CD4-positive, alpha-beta T cell treated with Interleukin-10 for 1 hour (primary cell): ENCODE measurements at places on chromosomes 7 and 10.

DNA sequence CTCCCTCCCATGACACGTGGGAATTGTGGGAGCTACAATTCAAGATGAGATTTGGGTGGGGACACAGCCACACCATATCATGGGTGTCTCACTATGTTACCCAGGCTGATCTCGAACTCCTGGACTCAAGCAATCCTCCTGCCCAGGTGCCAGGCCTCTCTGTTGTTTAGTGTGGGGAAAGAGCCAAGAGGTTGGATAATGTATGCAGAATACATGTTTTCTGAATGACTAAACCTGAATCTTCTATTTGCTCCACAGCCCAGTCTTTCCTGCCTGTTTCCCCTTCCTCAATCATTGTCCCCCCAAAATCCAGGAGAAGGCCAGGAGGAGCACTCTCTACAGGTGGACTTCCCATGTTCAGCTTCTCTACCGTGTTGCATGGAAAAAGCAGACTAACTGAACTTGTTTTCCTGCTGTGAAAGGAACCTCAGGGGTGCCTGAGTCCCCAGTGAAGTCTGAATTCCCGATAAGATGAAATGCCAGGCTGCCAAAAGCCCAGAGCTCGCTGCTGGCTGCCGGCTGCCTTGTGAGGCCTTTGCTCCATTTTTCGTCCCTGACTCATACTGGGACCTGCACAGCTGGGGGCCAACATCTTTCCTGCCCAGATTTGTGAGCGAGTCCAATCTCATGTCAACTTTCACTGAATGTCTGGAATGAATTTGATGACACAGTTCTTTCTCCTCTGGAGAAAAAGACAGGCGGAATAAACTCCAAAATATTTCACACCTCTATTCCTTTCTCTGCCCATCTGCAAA is 588.0 kb downstream of the CALN1 start:
- no peak for DNase-seq

GRCh38 chr7:13240349-13240748 is 552.9 kb downstream of the ARL4A start:
- DNase-seq = no peak

DNA sequence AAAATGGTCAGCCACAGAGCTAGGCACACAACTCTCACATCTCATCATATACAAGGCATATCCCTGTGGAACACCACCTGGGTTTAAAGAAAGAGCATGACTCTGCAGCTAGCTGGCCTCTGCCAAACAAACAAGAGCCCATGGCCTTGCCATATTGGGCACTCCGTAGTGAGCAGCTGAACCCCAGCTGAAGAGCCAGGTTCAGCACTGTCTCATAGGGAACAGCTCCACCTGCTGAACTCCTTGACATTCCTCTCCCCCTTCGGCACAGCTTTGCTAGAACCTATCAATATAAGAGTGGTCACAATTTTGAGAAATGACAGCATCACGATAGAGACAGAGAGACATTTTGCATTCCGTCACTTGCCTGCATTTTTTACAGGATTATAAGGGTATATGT is 20.0 kb downstream of the SORCS1 start:
- DNase-seq = no peak

DNA sequence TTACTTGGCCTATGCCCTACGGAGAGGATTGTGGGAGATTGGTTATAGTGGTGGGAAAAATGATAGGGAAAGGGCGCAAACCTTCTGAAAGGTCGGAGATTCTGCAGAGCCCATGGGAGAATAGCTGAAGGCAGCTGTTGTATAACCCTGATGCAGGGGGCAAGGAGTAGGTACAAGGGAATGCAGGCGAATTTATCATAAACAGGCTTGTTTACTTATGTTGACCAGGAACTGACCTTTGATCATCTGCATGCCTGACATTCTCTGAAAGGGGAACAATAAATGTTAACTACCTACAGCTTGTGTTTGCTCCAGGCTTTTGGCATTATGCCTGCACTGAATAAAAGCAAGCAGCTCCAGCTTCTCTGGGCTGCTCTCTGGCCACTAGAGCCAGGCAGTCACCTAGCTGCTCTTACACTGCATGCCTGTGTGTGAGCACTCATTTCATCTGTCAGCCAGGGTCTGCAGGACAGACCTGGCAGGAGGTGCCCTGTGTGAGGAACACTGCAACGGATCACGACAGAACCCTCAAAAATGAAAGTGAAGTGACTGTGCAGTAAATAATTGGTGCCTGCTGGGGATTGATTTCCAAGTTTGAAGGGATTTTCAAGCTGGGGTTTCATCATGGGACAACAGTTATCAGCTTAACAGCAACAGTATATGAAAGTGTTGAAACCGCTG is 31.1 kb upstream of the ABCA13 start:
- DNase-seq = no peak

GRCh38 chr10:18658271-18659124 is 733 bp upstream of the ARL5B start:
- DNase-seq = peak; percentile 19

DNA sequence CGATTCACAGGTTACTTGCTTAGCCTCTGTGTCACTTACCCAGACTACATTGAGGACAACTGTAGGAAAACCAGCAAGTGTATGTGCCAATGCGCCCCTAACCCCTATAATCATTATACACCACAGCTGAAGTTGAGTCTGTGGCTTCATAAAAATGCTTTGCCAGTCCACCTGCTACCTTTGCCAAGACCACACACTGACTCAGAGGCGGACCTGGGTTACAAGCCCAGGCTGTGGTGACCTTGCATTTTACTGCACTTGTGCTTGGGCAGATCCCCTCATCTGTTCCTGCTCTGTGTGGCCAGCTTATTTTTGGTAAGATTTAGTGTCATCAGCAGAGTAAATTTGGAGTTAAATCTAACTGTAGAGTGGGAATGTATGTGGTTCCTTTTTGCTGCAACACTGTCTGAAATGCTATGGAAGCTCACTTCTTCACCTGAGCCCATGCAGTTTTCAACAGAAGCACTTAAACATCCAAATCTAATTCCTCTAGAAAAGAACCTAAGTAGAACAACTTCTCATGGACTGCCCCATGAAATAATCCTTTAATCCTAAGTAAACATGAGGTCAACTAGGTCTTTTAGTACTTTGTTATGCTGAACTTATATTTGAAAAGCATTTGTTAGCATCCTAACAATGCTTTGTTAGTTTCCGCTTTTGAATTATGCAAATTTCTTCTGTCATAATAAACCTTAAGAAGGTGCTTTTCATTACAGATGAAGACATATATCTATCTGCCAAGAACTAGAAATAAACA is 96.2 kb upstream of the AMPH start:
- DNase-seq = no peak

DNA sequence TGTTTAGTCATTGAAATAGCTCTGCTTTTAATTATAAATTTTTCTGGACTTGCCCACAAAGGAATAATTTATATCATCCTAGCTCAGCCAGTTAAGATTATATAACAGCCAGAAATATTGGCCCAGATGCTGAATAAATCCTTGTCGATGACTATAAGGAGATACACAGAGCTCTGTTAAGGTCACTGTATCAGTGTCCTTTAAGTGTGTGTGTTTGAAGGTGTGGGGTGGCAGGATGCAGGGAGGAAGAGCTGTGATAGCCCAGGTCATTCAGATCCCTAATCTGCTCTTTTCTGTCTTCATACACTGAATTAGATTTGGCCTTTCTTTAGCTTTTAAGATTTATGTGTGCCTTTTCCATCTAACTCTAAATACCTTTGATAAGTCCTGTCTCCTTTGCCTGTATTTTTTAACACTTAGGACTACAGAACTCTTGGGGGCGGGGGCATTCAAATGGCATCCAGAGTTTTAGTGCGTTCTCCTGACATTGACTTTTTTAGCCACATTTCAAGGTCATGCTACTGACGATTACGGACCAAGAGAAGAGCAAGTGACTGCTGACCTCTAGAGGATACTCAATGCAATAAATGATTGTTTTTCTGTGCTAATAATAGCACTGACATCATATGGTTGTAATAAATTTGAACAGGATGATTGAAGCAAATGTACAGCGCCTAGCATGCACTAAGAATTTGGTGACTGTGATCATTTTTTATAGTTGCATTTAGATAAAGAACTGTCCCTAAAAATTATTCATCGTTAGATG is 172.3 kb downstream of the CACNB2 start:
- no peak for DNase-seq

GRCh38 chr10:52452600-52453493 is 138.8 kb downstream of the DKK1 start:
- no peak for DNase-seq

DNA sequence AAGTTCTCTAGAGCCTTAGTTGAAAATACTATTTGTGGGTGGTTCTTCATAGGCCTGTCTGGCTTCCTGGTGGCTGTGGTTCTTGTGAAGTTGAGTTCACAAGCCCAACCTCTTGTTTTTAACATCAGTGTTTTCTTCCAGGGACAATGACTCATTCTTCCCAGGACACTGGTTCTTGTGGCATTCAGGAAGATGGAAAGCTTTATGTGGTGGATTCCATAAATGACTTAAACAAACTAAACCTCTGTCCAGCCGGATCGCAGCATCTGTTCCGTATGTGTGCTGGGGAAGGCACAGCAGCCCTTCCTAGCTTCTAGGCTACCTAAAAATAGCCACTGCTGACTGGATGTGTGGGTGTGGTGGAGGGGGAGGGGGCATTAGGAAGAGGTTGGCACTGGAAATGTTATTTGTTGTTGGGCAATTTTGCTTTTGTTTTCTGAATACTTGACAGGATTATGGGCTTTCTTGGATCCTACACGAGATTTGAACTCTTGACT is 3.9 kb downstream of the LSMEM1 start:
- no peak for DNase-seq

GRCh38 chr7:17058568-17058967 is 176.8 kb upstream of the AGR3 start:
- DNase-seq = no peak

DNA sequence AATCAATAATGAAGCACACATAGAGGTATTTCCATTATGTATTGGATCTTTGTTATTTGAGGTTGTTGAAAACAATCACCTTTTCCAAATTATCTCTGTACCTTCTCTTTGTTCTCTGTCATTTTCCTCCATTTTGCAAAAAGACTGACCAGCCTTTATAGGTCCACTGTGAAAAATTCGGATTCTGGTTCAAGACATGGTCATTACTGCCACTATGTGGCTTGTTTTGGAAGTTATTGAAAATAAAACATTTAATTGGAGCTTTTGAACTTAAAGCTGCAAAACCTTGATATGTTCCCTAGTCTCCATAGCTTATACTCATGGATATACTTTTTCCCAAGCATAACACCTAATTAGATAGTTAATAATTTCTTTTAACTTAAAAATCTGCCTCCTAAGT is 1094.4 kb downstream of the NRG3 start:
- DNase-seq = no peak

- no peak for DNase-seq
Measured at GRCh38 chr7:68213838-68214237, 1217.2 kb downstream of the TYW1 start.

DNA sequence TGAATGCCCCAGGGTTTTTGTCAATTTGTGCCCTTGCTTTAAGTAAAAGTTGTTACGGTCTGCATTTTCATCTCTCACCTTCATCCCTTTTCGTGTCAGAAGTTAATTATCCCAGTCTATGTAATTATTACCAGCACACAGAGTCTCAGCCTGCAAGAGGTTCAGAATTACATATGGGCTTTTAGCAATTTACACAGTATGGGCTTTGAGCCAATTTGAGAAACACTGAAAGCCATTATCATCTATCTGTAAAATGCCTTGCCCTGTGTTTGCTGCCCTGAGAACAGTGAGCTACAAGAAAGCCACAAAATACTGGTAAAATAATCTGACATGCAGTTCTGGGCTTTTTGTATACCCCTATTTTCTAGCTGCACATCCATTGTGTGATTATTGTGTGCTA is 125.6 kb upstream of the STEAP4 start:
- DNase-seq = no peak

DNA sequence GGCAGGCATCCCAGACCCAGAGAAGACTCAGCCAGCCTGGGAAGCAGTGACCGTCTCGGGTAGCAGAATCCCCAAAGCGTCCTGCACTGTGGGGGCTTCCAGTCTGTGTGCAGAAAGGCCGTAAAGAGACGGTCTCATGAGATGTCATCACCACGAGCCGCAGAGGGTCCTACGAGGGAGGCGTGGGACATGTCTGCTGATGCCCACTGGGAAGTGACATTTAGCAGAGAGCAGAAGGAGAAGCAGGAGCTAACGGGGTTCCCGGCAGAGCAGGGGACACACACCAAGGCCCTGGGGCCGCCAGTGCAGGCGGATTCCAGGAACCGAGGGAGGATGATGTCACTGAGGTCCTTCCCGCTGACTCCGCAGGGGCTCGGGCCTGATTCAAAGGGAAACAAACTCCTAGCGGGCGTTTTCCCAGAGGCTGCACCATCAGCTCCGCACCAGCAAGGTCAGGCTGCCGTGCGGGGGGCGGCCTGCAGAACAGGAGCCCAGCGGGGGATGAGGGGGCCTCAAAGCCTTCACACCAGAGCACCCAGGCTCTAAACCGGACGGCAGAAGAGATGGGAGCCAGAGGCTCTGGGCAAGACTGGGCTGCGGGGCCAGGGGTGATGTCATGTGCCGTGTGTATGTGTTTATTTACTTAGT is 85.4 kb upstream of the PDGFA start:
- peak; percentile 54 for DNase-seq

GRCh38 chr10:124923684-124924083 is 18.2 kb upstream of the ZRANB1 start:
- DNase-seq = no peak

DNA sequence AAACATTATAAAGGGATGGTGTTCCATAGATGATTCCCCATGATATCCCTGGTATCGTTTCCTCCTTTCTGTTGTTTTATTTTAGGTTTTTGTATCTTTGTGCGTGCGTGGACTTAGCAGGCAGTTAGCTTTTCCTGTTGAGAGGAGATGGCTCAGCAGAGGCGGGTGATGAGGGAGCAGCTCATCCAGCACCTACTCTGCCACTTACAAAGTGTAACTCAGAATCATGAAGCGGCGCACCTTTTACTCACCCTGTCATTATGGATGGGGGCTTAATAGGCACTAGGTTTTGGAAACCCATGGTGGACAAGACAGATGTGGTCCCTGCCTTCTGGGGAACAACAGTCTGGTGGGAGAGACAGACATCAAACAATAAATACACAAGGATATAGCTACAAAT is 17.1 kb downstream of the FAM241B start:
- DNase-seq = no peak

- DNase-seq = no peak
Measured at GRCh38 chr7:44383566-44383965, 58.2 kb upstream of the CAMK2B start.

DNA sequence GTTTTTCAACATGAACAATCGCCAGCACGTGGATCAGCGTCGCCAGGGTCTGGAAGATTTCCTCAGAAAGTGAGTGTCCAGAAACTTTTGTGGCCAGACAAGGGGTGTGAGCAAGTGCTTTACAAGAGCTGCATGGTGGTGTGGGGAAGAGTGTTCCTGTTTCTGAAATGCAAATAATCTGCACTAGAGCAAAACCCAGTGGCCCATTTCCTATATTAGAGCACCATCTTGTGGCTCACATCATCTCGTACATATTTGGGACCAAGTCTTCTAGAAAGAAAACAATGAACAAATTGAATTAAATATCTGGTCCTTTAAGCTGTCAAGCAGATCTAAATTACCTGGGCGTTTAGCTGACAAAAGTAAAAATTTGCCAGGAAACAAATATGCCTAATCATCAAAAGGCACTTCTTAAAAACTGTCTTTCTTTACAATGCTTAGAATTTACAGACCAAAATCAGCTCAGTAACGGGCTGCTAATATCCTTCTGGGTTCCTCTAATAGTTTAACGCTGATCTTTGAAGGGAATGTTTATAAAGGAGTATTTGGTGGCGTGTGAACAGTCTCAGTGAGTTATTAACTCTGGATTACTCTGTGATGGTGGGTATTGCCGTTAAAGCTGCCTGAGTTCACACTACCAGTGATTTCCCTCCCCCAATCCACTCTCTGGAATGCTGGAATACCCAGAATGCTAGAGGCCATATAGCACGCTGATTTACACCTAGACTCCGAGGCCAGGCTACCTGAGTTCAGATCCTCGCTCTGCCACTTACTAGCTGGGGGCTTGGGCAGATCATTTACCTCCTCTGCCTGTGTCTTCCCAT is 73.6 kb downstream of the SNX10 start:
- peak; percentile 76 for DNase-seq
